ENCODE measurements at places on chromosomes 2 and 18.

- no peak for DNase-seq
These were observed 176.1 kb downstream of the TMEM18 start for GRCh38 chr2:501130-501529.

GRCh38 chr2:136916131-136916530, 150.8 kb downstream of the THSD7B start:
- DNase-seq: no peak

DNA sequence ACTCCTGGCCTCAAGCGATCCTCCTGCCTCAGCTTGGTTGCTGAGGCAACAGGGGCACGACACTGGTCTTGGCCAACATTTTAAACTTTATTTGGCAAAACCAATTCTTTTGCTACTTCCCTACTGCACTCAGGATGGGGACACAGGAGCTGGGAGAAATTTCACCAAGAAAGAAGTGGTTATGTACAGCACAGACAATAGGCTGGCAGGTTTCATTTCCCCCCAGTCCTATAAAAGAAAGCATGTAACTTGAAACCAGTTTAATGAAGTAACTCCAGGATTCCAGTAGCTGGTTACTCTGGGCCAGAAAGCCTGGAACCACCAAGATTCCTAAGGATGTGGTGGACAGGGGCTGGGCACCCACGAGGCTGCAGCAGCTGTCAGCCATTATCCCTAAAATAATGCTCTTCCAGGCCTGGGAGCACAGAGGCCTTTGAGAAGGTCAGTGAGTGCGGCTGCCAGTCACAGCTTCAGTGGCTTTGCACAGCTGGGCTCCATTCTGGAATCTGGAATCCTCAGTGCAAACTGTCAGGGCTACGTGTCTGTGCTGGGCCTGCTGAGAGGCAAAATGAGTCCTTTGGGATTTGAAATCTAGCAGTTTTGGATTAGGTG, 142.3 kb upstream of the ITGA6 start:
- DNase-seq: peak; percentile 81

GRCh38 chr2:104768694-104769093, 85.2 kb upstream of the POU3F3 start:
- peak; percentile 77 for DNase-seq

DNA sequence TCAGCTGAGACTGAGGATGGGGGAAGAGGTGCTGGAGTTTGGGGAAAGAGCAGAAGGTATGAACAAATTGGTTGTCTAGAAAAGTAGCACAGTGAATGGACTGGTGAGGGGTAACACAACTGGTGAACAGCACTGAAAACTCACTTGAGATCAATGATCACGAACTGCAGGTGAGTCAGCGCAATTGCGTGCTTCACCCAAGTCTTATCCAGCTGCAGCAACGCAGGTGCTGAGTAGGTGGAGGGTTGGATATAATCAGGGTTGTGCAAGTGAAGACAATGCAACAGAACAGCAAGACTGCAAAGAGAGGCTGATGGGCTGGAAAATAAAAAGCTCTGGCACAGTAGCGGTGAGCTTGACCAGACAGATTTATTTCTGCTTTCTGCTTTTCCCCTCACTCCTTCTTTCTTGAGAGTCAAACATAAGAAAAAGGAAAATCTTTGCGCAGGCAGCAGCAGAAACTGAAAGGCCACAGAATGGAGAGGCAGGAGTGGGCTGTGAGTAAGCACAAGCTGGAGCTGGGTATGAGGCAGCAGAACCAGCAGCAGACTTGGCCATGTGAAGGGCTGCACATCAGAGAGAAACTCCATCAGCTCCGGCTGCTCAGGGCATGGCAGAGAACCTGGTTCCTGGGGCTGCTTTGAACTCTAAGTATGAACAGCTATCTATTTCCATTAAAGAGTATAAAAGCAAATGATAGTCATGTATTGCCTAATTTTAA, 99.4 kb upstream of the ARL5A start:
- no peak for DNase-seq

DNA sequence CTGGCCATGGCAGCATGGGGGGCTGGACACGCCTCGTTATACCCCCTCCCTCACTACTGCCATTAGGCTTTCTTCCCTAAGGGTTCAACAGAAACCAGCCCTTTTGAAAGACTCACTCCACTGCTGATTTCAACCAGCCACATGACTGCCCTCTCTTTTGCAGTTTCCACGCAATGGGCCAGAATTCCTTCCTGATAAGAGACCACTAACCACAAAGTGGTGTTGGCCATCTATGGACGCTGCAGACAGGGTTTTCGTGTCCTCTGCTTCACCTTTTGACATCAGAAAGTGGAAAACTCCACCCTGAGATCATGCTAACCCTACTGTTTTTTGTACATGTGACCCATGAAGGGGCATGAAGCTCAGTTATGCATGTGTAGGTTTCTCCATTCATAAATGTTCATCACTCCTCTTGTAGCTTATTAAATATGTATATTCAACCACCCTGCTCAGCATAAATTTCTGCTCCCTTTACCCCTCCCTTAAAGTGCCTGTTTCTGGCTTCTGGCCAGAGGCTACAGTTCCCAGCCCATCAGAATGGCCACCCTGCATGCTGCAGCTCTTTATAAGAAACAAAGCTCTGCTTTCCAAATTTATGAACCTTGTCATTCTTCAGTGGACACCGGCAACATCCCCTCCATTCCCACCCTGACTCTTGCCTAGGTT, 106.6 kb upstream of the MSH6 start:
- no peak for DNase-seq

GRCh38 chr2:39160982-39161381, 40.1 kb upstream of the SOS1 start:
- DNase-seq: no peak

GRCh38 chr2:181780657-181781056, 100.3 kb upstream of the NEUROD1 start:
- no peak for DNase-seq

DNA sequence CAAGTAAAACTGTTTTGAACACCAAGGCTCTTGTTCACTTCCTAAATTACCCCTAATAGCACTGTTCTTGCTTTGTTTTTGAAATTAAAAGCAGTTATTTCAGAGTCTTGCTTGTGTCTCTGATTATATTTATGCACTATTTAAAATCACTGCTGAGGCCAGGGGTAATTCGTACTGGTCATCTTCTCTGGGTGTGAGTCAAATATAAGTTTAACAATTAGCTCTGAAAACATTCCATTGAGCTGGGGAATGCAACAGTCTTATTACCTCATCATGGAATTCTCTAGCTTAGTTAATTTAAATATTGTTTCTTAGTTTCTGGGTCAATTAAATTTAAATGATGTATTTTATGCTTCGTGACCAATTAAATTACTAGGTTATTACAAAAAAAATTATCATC, 135.0 kb downstream of the MEIS1 start:
- no peak for DNase-seq

DNA sequence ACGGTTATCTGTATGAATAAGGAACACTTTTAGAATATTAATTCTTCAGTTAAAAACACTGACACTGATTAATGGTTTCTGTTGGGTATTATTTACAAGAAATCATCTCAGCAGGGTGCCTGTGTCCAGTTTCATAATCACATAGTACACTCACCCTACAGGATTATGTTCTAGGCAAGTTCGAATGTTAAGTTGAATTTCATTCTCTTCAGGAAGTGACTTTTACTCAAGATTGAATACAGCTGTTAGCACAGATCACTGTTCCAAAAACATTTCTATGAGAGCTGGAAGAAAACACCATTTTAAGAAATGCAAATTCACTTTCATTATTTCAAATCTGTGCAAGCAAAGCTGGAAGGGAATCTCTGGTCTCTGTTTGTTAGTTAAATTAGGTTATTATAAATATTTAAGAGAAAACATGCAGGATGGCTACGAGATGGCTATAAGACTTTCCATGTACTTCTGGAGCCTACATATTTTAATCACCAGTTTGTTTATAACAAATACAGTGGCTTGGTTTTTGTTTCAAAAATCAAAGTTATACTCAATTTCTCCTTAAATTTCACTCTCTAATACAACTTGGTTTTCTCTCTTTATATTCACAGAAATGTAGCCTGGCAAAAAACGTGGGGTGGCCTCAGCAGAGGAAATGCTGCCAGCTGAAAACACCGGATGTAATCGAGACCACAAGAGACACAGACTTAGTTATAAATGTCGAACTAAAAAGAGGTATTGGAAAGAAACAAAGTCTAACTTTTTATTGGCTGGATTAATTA, 65.8 kb downstream of the RBMS1 start:
- peak; percentile 76 for DNase-seq

- DNase-seq: no peak
These were observed 76.6 kb upstream of the UGP2 start for GRCh38 chr2:63765117-63765516.

- DNase-seq: no peak
These were observed 96.0 kb downstream of the TNS1 start for GRCh38 chr2:217906798-217907197.

DNA sequence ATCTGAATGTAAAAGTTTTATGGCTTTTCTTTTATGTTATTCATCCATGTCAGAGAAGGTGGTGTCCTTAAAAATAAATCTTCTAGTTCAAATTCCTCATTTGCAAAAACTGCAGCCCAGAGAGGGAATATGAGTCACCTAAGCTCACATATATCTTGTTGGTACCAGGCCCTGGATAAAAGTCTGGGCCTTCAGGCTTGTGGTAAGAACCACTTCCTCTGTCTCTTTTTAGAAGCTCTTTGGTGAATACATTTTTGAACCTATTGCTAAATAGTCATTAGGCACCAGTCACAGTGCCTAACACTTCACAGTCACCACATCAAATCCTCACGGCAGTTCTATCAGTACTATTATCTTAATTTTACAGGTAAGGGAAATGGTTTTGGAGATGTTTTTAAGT, 199.2 kb downstream of the KCNS3 start:
- DNase-seq: peak; percentile 90

GRCh38 chr2:210647151-210647550, 90.8 kb downstream of the CPS1 start:
- no peak for DNase-seq

- DNase-seq: no peak
These were observed 3.7 kb upstream of the CEBPZOS start for GRCh38 chr2:37192551-37192950.

DNA sequence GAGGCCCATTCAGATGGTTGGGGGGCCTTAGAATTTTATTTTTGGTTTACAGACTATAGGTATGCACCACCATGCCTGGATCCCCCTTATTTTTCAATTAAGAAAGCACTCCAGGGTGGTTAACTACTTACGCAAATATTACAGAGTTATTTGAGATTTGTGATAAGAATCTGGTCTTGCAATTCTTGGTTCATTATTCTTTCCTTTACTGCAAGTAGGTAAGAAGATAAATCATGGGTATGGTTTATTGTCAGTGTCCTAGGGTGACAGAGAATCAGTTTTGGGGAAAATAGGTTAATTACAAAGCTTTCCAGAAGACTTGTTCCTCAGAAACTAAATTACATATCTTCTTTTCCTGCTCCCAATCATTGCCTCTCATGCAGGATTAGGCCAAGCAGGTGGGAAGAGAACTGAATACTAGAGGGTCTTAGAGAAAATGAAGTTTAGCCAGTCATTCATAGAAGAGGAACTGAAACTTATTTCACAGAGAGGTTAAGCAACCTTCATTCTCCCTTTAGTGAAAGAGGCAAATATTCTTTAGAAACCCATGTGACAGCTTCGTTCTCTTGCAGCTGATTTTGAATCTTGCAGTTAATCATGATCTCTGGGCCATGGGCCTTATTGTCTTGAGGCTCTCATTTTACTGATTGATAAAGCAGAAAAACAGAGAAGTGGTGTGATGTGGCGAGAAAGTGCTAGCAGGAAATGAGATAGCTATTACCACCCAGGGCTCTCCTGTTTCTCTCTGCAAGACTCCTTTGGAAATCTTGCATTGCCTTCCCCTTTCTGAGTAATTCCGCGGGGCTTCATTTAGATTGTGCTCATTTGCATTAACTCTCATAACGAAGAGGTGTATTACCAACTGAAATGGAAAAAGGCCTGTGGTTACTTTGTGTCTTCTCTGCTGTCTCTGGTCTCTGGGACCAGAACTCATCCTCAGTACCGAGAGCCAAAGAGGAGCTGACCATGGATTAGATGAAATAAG, 44.8 kb upstream of the ARHGAP25 start:
- DNase-seq: no peak

- DNase-seq: no peak
These were observed 48.7 kb upstream of the ANXA4 start for GRCh38 chr2:69693059-69693774.

DNA sequence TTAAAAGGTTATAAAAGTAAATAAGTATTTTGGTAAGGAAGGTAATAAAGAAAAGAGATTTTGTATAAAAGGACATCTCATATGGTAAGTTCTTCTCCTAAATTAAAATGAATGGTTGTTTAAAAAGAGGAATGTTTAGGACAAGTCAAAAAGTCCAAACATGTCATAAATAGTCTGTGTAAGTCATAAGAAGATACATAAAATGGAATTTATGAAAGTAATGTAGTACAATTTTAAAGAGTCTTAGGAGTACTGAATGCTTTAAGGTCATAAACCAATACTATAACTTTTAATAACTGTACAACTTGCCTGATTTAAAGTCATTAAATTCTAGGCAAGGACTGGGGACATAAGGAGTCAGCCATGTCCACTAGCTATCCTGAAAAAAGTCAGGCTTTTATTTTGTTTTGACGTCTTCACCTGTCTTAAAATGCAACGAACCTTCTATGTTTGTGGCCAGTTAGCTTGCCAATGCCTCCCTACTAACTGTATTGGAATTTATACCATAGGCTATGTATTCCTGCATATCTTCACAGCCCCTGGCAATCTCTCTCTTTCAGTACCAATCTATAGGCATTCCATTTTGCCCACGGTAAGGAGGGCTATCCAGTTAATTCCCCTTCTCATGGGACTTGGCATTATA, 312.3 kb upstream of the LRRTM4 start:
- no peak for DNase-seq

DNA sequence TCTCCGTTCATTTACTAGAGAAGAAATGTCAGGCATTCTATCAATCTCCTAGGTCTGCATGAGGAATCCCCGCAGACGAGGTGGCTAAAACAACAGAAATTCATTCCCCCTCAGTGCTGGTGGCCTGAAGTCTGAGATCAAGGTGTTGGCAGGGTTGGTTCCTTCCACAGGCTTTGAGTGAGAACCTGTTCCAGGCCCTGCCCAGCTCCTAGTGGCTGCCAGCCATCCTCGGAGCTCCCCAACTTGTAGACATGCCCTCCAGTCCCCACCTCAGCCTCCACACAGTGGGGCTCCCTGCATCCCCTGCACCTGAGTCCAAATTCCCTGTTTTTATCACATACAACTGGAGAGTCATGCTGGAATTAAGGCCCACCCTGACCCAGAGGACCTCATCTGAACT, 145.3 kb upstream of the ALKAL2 start:
- DNase-seq: no peak
